CD4-positive, alpha-beta T cell treated with Interleukin-2 at 100 ng/mL for 4 hours (primary cell): ENCODE measurements at places on chromosomes 5 and 9.

- DNase-seq = no peak
Measured at GRCh38 chr5:33829430-33829829, 62.4 kb downstream of the ADAMTS12 start.

DNA sequence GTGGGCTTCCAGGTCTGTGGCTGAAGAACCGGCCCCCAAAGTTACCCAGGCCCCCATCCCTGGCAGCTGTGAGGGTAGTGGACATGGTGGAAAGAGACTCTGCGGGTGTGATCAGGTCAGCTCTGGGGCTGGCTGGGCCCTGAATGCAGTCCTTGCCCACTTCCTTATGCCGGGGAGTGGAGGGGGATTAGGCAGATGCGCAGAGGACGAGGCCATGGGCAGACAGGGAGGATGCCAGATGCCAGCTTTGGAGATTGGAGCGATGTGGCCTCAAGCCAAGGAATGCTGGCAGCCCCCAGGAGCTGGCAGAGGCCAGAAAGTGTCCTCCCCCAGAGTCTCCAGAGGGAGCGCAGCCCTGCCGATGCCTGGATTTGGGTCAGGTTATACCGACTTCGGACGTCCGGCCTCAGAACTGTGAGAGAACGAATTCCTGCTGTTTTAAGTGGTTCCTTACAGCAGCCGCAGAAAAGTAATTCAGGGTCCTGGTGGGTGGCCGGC lies 69.8 kb downstream of the ADAMTS2 start:
- DNase-seq = no peak

GRCh38 chr5:112784726-112785125 lies 47.0 kb downstream of the APC start:
- no peak for DNase-seq

DNA sequence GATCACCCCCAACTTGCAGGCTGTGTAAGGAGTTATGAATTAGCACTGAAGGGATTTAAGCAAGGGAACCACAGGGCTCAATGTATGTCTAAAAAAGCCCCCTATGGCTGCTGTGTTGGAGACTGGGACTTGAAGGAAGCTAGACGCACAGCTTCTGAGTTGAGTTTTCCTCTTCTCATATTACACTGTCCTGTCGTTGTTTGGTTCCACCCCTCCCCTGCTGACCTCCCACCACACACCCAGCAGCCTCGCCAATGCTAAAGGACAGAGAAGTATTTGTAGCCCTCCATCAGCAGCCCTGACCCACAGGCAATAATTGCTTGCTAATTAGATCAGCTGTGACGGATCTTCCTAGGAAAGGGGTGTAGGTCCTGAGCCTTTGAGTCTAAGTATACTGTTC lies 15.1 kb upstream of the CARTPT start:
- no peak for DNase-seq

DNA sequence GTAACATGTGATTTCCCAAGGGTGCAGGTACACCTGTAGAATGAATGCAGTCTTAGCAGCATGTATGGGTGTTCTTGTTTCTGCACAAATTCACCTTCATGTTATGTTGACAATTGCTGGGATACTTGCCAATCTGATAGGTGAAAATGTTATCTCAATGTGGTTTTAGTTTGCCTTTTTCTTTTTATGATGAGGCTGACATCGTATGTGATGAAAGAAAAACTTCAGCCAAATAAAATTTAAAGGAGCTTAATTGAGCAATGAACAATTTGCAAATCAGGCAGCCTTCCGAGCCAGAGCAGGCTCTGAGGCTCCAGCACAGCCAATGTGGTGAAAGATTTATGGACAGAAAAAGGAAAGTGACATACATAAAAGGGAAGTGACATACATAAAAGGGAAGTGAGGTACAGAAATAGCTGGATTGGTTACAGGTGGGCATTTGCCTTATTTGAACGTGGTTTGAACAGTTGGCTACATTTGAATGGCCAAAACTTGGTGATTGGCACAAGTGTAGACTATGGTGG lies 10.5 kb downstream of the TAL2 start:
- no peak for DNase-seq

- DNase-seq = no peak
Measured at GRCh38 chr9:109973336-109973735, 193.3 kb downstream of the PALM2AKAP2 start.

- no peak for DNase-seq
Measured at GRCh38 chr5:179816796-179817469, 3.8 kb upstream of the SQSTM1 start.
